ENCODE measurements at places on chromosomes 13 and 19. TPM values are rescaled to one million over a fixed set of nuclear protein-coding genes. Genes with fewer than 3 reads are reported as not detected.

DNA sequence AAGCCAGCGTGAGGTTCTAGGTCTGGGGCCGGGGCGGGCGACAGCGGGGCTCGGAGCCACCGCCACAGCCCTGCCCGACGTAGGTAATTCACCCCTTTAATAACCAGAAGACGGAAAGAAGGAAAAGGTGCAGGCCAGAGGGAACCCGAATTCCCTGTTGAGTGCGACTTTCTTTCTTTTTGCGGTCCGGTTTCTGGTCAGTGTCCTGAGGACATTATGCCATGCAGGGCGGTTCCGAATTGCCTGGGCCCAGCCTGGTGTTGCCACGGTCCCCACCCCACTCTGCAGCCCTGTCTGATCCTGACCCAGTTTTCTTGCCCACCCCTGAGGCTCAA lies 18.4 kb upstream of the TFDP1 start:
- no peak for DNase-seq

GRCh38 chr19:33621065-33621785 lies 528 bp upstream of the CHST8 start:
- no peak for DNase-seq

DNA sequence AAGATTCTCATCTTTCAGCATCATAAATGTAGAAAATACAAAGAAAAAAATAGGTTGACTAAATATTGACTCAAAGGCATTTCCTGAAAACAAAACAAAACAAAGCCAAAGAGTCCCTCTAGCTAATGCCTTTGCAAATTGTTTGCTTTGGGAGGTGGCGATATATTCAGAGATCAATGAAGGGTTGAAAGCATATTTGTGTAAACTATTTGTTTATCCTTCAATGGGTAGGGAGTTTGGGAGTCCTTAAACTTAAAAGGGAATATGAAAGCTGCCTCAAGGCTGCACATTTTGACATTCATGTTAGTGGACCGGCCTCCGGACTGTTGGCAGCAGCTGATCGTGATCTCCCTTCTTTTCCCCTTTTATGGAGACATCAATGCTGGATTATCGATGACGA lies 257.5 kb downstream of the ITGBL1 start:
- DNase-seq = no peak

- no peak for DNase-seq
Measured at GRCh38 chr19:24166055-24166454, 79.1 kb downstream of the ZNF254 start.

MCF2L gene
- total RNA-seq = 9.3 TPM

- no peak for DNase-seq
Measured at GRCh38 chr13:26074706-26075105, 22.9 kb upstream of the SHISA2 start.

DNA sequence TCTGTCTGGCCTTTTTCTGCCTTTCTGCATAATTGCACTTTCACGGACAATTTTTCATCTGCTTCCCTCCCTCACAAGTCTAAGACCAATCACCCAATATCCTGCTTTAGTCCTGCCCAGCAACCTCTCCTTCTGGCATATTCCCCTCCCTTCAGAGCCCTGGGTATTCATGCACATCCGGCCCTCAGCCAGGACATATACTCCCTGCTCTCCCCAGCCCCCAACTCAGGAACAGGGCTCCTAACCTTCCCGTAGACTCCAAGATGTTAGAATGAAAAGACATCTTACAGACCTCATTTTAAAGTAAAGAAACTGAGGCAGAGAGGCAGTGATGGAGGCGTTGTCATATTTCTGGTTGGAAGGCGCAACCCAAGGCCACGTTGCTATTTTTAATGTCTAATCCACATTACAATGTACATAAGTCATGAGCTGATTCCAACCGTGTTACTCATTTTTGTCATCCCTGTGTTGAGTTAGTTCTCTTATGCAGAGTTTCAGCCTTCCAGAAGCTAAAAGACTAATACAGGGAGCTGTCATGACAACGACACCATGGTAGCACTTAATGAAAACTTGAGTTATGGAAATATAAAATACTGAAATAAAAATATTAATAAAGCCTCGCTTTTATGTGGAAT lies 209.2 kb downstream of the TSHZ3 start:
- no peak for DNase-seq

IRGC gene
- total RNA-seq = not detected

DNA sequence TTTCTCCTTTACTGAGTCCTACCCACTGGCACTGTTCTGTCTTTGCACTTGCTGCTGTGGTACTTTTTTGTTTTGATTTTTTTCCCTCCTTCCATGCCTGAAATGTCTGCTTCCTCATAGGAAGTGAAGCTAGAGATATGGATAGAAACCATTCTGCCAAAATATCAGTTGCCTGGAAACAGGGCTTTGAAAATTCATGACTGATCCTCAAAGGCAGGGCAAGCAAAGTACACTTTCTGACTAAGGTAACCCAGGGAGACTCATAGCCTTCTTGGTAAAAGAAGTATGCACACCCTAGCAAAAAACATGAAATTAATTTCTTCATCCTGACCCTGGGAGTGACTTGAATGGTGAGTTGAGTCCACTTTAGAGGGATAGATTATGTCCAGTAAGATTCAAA lies 329.8 kb downstream of the MYO16 start:
- no peak for DNase-seq

HNRNPUL1 gene
- 259 TPM for total RNA-seq

DNA sequence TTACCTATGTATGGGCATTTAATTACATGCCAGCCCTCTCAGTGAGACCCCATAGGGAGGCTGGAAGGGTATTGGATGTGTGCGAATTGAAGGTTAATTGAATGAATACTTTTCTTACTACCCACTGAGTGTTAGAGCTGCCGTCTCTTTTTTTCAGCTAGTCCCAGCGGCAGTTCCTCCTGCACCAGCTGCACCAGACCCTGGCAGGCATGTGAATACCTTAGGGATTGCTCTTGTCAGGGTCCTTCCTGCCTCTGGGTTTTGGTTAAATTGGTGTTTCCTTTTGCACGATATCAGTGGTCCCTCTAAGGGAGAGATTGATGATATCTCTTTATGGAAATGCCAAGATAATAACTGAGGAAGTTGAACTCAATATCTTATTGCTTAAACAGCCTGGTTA lies 9.8 kb upstream of the CXCL17 start:
- no peak for DNase-seq

DNA sequence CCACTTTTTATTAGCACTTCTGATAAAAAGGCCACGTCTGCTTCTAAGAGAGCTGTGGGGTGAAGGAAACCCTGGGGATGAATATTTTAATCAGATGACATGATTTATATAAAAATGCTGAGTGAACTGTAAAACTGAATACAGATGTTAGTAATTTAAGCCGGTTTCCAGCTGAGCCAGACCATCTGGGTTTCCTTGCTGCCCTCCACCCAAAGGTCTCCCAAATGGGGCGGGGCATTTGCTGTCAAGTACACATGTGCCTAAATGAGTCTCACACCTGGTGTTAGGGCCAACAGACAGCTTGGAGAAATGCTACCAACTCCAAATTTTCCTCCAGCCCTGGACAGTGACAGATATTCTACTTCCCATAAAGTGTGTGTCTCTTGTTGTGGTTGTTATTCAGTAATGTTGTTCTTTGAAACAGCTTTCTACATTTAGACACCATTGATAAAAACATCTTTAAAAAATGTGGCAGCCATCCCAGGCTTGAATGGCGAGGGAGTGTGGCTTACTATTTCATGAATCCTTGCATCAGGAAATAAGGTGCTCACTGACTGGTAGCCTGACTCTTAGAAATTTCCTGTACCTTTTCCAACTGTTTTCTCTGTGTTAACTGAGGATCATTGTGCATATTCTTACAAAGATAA lies 350.4 kb downstream of the MTUS2 start:
- no peak for DNase-seq

DNA sequence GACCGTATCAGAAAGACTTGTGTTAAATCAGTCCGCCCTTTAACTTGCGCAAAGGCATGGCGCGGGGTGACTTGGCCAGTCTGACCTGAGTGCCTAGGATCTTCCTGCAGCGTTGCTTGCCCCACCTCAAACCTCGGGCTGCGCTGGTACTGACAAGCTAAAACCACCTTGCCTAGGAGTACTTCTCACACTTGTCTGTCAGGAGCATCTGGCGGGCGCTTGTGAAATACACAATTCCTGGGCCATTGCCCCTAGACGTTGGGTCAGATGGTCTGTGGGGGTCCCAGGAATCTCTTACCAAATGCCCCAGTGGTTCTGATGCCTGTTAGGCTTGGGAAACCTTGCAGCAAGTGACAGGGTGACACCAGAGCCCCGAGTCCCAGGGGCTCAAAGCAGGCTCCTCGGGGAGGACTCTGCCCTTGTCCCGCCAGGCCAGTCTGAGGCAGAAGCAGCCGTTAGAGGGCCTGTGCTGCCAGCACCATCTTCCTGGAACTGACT lies 12.9 kb downstream of the CEBPG start:
- no peak for DNase-seq

DNA sequence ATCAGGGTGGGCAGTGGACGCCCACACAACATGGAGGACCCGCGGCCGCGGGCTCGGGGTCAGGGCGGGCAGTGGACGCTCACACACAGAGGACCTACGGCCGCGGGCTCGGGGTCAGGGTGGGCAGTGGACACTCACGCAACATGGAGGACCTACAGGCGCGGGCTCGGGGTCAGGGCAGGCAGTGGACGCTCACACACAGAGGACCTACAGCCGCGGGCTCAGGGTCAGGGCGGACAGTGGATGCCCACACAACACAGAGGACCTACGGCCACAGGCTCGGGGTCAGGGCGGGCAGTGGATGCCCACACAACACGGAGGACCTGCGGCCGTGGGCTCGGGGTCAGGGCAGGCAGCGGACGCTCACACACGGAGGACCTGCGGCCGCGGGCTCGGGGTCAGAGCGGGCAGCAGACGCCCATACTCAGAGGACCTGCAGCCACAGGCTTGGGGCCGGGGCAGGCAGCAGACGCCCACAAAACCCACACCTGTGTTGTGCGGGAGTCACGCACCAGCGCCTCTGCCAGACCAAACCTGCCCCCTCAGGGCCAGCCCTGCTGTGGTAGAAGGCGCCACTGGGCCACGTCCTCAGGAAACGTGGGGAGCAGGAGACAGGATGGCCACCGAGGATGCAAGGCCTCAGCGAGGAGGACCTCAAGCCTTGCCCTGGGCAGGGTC lies 27.6 kb upstream of the C13orf46 start:
- no peak for DNase-seq

SPTBN4 gene
- 2.9 TPM for total RNA-seq

ZNF541 gene
- total RNA-seq = 0.22 TPM

PSPN gene
- total RNA-seq = 0.92 TPM

KIR3DL1 gene
- not detected for total RNA-seq

Measured in activated naive CD8-positive, alpha-beta T cell treated with anti-CD3 and anti-CD28 coated beads for 36 hours (primary cell).